Fibroblast of skin of right quadriceps (primary cell): ENCODE measurements at places on chromosomes 6 and 20.
A peak's percentile ranks its signal among the peaks of the same experiment; 100 is the strongest.

DNA sequence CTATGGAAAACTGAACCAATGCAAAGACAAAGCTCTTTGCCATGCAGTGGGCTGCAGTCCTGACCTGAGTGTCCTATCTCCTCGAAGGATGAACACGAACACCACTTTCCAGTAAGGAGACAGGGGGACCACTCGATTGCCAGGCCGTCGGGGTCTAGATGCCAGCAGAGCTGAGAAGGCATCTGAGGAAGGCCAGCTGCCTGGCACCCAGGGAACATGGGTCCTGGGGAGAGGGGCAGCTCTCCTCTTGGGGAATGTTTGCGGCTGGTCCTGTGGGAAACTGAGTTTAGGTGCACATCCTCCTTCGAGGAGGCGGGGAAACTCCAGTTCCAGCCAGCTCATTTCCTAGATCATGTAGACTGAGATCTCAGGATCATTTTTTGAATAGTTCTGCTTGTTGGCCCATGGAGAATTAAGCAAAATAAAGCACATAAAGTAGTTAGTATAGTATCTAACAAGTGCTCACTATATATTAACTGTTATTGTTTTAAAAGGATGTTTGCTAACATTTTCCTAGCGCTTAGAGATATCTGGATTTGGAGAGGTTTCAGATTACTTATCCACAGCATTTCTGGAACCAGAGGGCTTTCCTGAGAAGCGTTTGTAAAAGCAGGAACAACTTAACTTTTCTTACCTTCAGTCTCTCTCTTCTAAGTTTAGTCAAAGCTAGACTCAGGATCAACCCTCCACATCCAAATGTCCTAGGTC is 225.3 kb upstream of the FOXQ1 start:
- DNase-seq = no peak

DNA sequence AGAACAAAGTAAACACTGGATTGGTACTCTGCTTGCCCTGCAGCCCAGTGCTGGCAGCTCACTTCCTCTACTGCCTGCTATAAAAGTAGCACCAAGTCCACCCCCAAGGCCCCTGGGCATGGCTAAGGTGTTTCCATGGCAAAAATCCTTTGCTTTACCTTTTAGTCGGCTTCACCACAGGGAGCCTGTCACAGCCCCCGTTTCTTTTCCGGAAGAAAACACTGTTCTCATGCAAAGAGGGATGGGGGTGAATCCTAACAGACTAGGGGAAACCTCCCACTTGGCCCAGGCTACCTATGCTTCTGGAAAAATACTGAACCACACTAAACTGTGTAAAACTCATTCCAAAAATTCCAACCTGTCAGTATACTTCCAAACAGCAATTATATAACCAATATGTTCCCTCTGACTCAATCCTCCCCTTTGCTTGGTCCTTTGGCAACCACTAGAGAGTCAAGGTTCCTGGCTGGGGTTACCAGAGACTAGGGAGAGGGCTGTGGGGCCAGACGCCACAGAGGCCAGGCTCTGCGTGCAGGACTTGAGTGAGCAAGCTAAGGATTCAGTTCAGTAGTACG is 16.1 kb downstream of the PPIL1 start:
- peak; percentile 71 for DNase-seq

DNA sequence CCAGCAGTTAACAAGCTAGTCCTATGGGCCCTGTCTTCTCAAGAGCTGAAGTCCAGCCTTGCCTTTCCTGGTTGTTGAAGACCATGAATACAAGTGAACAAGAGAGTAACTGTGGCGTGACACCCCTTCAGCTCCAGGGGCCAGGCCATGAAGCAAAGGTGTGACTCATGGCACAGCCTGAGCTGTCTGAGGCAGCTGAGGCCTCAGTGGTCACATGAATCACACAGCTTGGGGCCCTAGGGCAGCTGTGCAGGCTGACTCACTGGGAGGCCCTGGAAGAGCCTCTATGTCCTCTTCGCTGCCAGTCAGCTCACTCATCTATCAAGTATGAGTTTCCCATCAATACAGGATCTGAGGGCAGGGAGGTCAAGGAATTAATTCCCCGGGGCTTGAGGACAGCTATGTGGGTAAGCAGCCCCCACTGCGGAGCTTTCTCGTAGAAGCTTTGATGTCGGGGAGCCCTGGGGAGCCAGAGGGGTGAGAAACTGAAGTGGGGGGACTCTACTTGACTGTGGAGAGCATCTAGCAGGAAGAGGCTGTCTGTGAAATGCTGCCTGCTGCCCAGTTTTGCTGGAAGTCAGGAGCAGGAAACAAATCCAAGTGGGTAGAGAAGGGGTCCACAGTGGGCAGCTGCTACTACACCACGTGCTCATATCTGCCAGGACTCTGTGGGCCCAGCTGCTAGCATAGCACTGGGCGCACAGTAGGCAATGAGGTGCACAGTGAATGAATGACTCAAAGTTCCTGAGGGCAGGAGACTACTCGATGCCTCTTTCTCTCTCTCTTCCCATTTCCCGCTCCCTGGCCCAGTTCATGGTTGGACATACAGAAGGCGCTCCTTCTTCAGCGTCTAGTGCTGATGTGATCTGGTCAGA is 13.7 kb upstream of the FAM83C start:
- DNase-seq = peak; percentile 100

- DNase-seq = no peak
These were observed 488.3 kb downstream of the CDH26 start for GRCh38 chr20:60446267-60447111.

GRCh38 chr6:57421503-57421902 is 104.1 kb downstream of the PRIM2 start:
- no peak for DNase-seq

GRCh38 chr20:64203037-64203777 is 39.0 kb downstream of the MYT1 start:
- peak; percentile 9 for DNase-seq

DNA sequence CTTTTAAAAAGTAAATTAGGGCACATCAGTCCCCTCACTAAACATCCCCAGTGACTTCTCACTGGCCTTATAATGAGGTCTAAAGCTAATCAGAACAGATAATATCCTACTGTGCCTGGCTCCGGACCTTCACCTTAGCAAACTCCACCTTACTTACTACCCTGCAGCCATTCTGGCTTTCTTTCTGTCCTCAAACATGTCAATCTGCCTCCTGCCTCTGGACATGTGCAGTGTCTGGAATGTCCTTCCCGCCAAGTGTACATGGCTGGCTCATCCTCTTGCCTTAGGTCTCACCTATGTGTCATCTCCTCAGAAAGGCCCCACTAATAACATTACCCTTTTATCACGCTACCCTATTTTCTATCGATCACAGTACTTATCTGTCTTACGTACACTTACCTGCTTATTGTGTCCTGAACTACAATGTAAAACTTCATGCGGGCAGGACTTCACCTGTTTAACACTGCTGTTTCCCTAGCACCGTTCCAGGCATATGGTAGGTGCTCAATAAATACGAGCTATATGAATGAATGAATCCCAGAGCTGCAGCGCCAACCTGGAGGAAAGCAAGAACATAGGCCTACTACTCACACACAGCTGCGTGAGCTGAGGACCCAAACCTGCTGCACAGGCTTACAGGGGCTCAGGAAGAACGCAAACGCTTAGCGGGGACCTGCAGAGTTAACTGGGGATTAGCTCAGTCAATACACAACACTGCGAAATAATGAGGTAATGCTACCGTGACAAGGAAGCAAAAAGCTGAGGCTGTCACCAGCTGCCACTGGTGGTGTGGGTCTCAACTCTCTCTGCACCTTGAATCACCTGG is 991 bp downstream of the UQCC2 start:
- DNase-seq = no peak

DNA sequence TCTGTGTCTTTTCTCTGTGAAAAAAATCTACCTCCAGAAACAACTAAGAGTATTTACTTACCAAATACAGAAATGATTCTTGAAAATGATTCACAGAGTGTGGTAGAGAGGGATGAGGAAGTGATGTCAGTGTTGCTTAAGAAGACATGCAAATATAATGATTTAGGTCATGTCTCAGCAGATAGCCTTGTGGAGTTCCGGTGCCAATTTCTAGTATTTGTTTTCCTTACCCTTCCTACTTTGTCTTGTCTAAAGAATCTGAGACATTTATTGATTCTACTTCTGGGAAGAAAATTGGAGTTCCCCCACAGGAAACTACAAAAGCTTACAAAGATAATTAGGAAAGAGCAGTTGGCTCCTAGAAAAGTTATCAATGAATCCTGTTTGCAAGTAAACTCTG is 68.8 kb downstream of the GJA1 start:
- DNase-seq = peak; percentile 87

- DNase-seq = no peak
These were observed 2.6 kb downstream of the PACSIN1 start for GRCh38 chr6:34468378-34468892.

GRCh38 chr6:41306187-41306854 is 19.8 kb upstream of the TREM1 start:
- DNase-seq = peak; percentile 33

GRCh38 chr20:44028868-44029847 is 114.5 kb downstream of the TOX2 start:
- DNase-seq = no peak

DNA sequence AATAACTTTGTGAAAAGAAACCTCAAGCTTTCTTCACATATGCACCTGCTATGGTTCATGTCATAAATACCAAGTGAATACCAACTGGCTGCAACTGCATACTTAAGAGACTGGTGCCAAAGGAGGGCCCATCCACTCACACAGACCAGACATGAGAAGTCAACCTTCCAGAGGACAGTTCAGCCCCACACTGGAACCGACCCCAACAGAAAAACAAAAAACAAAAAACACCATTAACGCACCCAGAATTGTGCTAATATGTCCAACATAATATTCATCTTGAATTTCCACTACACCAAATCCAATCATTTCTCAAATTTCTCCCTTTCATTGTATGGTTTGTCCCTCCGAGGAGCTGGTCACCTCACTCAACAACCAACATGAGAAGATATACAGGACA is 42.8 kb downstream of the CHD6 start:
- no peak for DNase-seq

DNA sequence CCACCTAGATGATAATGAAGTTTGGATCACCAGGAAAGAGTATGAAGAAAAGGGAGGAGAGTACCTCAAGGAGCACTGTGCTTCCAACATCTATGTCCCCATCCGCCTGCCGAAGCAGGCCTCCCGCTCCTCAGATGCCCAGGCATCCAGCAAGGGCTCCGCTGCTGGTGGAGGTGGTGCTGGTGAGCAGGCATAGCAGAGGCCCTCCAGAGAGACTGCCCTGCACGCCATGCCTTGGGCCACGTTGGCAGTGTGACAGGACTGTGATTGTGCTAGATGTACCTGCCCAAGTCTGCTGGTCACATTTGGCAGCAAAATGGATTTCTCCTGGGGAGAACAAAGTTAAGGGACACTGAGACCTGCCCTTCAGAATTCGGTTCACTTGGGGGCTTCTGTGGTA is 23.4 kb downstream of the ACTR5 start:
- no peak for DNase-seq

- no peak for DNase-seq
These were observed 24.5 kb upstream of the TAF8 start for GRCh38 chr6:42025845-42026243.

DNA sequence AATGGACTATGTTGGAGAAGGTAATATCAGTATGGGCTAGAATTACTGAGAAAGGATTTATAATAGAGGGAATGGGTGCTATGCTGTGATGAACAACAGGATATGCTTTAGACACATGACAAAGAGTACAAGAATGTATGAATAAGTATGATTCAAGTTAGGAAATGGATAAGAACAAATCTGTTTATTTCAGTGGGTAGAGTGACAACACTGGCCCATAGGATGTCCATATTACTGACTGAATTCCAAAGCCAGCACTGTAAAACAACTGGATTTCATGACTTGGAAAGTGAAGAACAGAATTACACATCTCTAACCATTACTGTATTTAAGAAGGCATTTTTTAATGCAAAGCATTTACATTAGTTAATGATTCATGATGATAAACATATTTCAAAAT is 35.9 kb downstream of the EPM2A start:
- peak; percentile 75 for DNase-seq

DNA sequence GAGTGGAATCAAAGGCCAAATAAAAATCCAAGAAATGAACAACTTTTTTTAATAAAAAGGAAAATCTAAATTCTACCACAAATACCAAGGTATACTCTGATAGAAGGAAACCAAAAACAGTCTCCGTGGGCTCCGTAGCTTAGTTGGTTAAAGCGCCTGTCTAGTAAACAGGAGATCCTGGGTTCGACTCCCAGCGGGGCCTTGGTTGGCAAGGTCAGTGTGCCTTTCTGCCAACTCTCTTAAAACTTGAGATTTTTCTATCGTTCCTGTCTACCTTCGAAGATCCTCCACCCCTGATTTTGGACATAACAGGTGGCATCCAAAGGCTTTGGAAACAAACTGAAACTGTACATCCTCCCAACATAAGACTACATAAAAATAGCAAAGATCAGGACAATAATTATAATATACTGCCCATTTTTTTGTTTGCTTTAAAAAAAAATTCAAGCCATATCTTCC is 197.9 kb downstream of the TRIM27 start:
- no peak for DNase-seq

DNA sequence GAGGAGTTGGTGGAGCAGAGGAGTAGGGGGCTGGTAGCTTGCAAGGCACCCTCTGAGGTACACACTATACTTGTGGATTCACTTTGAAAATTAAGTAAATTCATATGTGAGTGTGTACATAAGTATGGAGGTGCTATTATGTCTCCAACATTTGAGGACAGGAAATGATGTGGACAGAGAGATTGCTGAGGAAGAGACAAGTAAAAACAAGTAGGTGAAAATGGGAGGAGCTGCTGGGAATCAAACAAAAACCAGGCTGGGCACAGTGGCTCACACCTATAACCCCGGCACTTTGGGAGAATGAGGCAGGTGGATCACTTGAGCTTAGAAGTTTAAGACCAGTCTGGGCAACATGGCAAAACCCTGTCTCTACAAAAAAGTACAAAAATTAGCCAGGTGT is 69.2 kb upstream of the LYRM2 start:
- DNase-seq = no peak

DNA sequence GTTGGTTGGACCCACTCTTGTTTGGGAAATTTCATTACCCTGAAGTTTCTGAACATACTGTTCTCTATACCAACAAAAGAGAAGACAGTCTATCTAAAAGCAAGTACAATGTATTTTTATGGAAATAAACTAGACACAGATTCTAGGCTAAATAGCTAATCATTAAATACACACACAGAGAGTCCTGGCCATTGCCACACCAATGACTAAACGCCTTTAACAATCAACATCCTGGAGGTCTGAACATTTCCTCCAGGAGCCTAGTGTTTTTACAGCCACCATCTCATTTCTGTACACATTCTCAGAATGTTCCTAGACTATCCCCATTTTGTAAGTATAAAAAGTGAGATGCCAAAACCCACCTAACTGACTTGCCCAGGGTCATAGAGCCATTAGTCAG is 141.6 kb upstream of the RREB1 start:
- no peak for DNase-seq

- DNase-seq = no peak
These were observed 80.8 kb upstream of the TIAM2 start for GRCh38 chr6:154914288-154914687.

- DNase-seq = no peak
These were observed at the start of gene GCNT2 for GRCh38 chr6:10521104-10521808. TSS of gene GCNT2 (plus strand) at chr6:10521351. CDS start at chr6:10528912, 7,561 bp downstream.

DNA sequence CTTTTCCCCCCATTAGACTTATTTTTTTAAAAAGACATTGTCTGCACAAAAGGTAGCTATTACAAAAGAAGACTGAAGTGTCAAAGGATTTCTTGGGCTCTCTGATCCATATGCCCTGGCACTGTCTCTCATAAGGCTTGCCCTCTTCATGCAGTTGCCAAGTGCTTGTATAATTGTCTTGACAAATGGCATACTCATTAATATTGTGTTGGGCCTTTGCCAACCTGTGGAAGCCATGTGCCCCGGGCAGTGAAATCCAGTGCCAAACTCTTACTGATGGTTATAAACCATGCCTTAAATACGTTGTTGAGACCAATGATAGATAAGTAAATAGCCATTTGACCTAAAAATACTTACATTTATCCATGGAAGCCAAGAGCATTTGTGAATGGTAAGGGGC is 98.1 kb downstream of the FARS2 start:
- DNase-seq = no peak
